ENCODE measurements at places on chromosomes 2 and 18.
A peak's percentile ranks its signal among the peaks of the same experiment; 100 is the strongest.

DNA sequence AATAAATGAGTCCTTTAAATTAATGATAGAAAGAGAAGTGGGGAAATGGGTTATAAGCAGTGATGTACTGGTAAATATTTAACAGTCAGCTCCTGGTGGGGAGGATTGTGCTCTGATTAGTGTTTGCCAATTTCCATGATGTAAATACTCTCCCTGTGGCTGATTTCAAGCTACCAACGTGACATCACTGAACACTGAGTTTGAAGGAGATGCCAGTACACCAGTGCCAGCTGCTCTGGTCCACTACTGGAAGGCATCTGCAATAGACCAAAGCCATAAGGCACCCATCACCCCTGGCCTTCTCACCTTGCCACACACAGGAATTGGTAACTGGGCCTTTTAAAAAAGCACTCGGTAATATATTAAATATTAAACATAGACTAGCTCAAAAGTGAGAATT, 77.7 kb downstream of the TGOLN2 start:
- no peak for DNase-seq

- no peak for DNase-seq
Measured at GRCh38 chr2:240725671-240726070, 34.0 kb downstream of the AQP12A start.

- DNase-seq: no peak
Measured at GRCh38 chr18:22536558-22536957, 118.8 kb upstream of the CTAGE1 start.

DNA sequence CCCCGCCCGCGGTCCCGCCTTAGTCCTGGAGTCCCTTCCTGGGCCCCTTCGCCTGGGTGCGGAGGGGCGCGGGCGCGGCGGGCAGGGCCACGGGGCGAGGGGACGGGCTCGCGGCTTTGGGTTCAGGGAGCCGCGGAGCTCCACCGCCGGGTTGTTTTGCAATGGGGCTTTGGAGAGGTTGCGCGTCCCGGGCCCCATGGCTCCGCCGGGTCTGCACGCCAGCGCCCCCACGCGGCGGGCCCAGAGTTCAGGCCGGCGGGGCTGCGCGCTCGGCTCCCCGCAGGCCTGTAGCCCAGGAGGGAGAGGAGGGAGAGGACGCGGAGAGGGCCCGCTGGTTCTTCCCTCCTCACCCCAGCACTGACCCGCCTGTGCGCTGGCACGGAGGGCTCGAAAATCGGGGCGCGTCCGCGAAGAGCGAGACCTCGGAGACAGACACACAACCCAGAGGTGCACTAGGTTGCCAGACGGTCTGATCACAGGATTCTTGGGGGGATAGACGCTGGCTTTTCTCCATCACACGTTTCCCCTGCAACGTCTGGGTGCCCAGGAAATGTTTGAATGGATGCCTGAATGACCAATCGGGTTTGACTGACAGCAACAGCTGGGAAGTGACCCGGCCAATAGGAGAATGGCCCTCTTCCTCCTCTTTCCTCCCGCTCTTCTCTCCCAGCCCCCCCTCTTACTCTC, 4.9 kb upstream of the SIX2 start:
- no peak for DNase-seq

DNA sequence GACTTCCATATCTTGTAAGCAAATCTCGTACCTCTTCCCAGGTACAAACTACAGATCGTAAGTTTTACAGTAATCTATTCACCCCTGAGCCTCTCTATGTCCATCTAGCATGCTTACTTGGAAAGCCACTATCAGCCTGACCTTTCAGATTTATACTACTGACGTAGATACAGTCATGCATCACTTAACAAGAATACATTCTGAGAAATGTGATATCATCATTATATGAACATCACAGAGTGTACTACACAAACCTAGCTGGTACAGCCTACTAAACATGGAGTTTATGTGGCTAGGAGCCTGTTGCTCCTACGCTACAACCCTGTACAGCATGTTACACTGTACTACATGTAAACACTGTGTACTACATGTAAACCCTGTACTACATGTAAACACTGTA, 293.2 kb upstream of the ZNF804A start:
- DNase-seq: no peak

DNA sequence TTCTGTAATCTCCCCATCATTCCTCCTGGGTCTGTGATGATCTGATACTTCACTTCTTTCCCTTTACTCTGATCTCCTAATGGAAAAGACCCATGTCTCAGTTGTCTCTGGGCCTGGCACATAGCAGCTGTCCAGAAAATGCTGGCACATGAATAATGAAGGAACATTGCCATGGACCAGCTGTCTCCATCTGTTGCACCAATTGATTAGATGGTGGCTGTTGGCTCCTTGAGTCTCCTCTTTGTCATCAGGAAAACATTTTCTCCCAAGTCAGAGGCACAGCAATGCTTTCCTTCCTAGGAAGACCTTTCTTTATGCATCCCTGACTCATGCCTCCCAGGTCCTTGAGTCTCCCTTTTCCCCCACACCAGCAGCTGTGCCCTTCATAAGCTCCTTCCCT, 286.2 kb upstream of the CXCR4 start:
- no peak for DNase-seq

GRCh38 chr2:29022679-29023078, 41.6 kb downstream of the TOGARAM2 start:
- DNase-seq: no peak

GRCh38 chr18:9741793-9742523, 33.9 kb downstream of the RAB31 start:
- DNase-seq: no peak

DNA sequence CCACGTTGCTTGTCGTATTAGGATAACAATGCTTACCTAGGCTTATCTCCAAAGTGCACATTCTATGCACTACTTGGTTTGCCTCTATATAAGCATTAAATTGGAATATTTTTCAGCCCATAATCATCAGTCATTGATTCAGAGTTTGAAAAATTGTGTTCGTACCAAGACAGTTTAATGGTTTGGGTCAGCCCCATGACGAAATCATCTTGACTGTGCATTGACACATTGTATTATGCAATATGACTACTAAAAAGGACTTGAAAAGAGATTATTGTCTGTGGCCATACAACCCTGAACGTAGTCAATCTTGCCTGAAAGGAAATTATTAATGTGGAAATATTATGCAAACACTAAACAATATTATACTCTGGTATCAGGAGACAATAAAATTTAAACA, 141.3 kb downstream of the EML6 start:
- no peak for DNase-seq

DNA sequence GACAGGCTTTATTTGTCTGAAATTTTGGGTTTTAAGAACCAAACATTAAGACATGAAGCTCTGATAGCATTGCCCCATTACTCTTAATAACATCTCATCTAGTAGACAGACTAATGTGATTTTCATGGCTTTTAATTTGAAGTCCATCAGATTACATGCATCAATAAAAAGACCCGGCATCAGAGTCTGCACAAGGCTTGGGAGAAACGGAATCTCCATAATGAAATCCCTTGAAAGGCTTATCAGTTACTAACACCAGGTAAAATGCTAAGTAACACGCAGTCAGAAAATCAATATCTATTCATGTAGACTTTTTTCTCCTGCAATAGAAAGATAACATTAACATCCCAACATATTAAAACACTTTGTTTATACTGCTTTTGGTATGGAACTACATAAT, 1485.2 kb upstream of the DDX18 start:
- DNase-seq: no peak

DNA sequence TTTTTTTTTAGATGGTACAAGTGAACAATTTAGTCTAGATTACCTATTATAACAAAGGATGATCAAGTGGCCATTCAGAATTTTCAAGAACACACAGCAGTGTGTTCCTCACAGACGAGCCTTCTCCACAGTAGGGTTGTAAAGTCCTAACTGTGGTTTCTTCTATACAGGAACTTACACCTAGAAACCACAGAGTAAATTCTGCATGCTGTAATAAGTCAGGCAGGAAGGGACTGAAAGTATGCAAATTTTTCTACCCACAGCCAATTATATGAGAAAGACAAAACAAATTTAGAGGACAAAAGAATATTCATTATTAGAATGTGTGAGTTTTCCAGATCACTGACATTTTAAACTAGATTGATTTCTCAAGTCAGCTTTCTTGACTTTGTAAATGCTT, 99.5 kb downstream of the RBMS1 start:
- DNase-seq: no peak

DNA sequence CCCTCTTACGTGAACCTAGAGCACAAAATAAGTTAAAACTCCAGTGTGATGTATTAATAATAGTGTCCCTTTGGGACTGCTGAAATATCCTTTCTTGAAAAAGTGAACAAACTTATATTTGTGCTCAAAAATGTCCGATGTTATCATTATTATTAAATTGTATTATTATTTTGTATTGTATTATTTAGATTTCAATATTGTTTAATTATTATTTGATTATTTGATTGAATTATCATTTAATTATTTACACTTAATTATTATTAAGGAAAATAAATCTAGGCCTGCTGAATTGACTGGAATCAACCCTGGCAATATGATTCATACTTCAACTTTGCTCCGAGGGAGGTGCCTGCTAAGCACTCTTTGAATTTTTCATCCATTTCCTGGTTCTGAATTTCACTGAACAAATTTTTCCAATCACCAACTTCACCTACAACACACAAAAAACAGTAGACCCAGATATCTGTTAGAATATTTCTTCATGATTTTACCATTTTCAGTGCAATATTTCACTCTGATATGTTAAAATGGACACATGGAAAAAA, 10.9 kb upstream of the EIF2AK2 start:
- no peak for DNase-seq

GRCh38 chr18:3147935-3148554, 71.7 kb downstream of the MYOM1 start:
- no peak for DNase-seq

- DNase-seq: no peak
Measured at GRCh38 chr18:48997681-48997984, 46.9 kb upstream of the SMAD7 start.

DNA sequence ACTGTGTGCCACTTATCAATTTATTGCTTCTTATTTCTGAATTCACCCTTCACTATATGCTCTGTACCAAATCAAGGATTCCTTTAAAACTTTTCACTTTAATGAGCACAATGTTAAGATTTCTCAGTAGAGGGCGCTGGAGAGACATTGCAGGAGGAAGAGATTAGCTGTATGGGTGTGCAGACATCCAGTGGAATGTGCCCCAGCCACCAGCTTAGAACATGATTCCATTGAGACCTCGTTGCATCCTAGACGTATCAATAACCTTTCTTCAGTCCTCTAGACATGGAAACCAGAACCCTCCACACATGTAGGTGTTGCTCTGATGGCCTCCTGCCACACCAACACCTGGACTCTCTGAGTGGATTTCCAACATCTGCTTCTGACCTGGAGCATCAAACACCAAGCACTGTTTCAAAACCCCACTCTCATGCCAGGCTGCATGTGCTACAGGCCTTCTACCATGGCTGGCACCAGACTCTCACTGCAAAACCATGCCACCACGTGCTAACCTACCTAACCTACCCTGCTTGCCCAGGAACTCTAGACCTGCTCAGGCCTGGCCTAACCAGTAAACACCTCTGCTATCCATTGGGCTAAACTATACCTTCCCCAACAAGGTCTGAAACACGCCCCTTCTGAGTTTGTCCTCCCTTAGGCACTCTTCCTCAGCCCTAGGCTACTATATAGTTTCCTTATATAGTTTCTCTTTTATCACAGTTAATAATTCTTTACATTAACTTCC, 633.2 kb upstream of the PKDCC start:
- peak; percentile 58 for DNase-seq

GRCh38 chr2:127154396-127154795, 47.4 kb upstream of the BIN1 start:
- DNase-seq: no peak

DNA sequence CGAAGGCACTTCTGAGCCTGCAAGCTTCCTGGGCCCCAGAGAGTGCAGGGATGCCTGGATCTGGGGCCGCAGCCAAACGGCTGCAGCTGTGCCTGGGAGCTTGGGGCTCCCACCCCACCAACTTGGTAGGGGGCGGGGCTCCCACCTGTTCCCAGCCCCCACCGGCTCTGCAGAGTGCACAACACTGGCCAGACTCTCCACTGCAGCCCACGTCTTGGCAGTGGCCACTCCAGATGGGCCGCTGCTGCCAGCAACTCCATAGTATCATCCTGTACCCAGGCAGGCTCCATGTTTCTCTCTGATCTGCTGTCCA, 9.9 kb downstream of the DYSF start:
- DNase-seq: no peak

GRCh38 chr2:119119076-119119785, 39.3 kb downstream of the C1QL2 start:
- no peak for DNase-seq

DNA sequence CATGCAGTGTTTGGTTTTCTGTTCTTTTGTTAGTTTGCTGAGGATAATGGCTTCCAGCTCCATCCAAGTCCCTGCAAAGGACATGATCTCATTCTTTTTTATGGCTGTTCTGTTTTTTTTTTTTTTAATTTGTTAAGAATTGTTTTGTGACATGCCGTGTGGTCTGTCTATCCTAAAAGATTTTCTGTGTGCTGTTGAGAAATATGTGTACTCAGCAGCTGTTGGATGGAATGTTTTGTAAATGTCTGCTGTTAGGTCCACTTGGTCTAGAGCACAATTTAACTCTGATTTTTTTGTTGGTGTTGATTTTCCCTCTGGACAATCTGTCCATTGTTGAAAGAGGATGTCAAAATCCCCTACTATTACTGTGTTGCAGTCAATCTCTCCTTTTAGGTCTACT, 80.4 kb upstream of the WDR75 start:
- DNase-seq: no peak

GRCh38 chr2:126659562-126660467, 3.9 kb downstream of the GYPC start:
- no peak for DNase-seq

DNA sequence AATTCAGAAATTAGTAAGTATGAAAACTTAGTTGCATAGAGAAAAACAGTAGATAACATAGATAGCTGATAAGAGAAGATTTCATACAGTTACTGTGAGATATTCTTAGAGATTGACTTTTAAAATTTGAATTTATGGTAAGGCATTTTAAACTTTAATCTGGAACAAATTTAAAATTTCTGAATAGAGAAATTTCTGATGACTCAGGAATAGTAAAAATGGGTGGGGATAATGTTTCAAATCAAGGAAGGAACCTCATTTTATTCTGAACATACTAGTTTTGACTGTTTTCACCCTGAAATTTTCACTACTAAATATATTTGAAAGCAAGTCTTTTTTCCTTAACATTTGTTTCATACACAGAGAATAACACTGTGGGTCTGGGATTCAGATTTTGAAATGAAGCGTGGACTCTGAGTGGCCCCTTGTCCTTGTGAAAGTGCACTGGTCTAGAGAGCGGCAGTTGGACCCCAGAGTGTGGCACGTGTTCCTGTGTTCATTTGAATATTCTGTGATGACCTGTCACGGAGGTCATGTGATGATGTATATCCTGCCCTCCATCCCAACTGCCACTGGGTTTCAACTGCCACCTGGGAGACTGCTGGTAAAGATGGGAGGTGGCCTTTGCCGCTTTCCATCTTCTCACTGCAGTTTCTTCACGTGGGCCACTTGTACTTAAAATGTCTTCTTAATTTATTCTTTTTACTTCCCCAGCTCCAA, 38.5 kb upstream of the RAB6D start:
- DNase-seq: no peak

DNA sequence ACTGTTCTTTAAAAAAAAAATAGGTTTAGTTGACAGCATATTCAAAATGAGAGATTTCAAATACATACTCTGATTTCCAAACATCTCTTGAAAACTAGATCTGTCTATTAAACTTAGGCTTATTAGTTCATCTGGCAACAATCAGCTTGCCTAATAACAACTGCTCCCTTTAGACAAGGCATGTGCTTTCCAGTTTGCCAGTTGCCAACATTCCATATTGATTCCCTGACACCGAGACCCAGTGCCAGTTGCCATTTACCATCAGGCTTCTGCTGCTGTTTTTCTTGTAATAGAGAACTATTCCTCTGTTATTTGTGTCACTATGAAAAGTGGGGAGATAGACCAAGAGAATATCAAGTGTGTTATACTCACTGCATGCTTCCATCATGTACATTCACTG, 256.0 kb downstream of the C1D start:
- DNase-seq: no peak
